ENCODE measurements at places on chromosomes 6 and 20.

GRCh38 chr6:81561071-81561564 is 191.4 kb downstream of the TENT5A start:
- no peak for DNase-seq
- H3K4me1 ChIP-seq: peaks cover 5% of the 10 kb centered on the region
- H3K4me3 ChIP-seq: no peak overlapping the region

GRCh38 chr6:119540417-119540816 is 190.9 kb upstream of the MAN1A1 start:
- H3K27ac ChIP-seq: no peak overlapping the region
- H3K4me1 ChIP-seq: no peaks in the 10 kb centered on the region
- no peaks in the 10 kb centered on the region for H3K36me3 ChIP-seq
- no peak for DNase-seq

DNA sequence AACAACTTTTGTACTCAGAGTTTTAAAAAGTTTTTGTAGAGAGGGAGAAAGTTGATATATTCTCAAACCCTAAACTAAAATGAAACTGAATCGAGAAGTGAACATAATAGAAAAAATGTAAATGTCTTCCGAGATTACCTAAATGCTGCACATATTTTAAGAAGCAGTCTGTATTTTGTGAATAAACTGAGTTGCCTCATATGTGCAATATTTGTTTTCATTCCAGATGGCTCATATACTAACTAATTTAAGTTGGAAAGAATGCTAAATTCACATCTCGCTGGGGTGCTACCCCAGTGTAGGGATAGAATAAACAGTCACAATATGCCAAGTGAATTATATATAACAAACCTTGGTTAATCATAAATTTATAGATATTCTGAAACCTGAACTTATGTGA is 285.9 kb upstream of the THEMIS start:
- H3K27me3 ChIP-seq: no peaks in the 10 kb centered on the region
- no peaks in the 10 kb centered on the region for H3K4me1 ChIP-seq
- H3K27ac ChIP-seq: no peak overlapping the region
- no peaks in the 10 kb centered on the region for H3K36me3 ChIP-seq
- no peak for DNase-seq

DNA sequence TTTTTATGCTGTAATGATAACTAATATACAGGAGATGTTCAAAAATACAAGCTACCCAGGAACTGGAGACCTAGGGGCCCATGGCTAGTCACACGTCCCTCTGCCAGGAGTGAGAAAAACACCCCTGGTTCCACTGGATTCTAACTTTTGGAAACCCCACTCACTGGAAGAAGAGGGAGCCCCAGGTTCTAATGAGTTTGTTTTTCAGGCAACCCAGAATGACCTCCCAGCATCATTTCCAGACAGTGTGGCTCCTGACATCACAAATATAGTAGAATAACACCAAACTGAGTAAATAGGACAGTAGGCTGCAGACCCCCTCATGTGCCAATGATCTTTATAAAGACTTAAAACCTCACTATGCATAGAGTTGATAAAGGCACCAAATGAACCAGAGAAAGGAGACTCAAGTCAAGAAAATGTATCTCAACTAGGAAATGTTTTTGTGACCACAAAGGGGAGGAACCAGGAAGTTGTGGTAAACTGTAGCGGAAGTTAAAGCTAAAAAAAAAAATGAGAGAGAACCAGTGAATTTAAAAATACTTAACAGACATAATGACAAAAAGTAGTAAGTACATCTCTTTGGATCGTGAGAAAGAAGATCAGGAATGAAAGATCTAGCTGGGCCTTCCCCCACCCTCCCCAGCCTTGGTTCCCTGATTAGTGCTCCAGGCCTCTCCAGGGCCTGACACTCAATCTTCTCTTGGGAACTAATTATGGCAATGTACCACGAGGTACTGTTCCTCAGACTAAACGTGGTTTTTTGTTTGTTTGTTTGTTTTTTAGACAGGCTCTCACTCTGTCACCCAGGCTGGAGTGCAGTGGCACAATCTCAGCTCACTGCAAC is 19.8 kb downstream of the HLA-E start:
- no peak overlapping the region for H3K4me3 ChIP-seq
- DNase-seq: no peak
- no peaks in the 10 kb centered on the region for H3K4me1 ChIP-seq
- no peaks in the 10 kb centered on the region for H3K36me3 ChIP-seq

GRCh38 chr6:57267586-57268293 is 45.6 kb upstream of the RAB23 start:
- H3K36me3 ChIP-seq: no peaks in the 10 kb centered on the region
- H3K4me3 ChIP-seq: no peak overlapping the region
- peak; percentile 8 for DNase-seq
- no peak overlapping the region for H3K27ac ChIP-seq

DNA sequence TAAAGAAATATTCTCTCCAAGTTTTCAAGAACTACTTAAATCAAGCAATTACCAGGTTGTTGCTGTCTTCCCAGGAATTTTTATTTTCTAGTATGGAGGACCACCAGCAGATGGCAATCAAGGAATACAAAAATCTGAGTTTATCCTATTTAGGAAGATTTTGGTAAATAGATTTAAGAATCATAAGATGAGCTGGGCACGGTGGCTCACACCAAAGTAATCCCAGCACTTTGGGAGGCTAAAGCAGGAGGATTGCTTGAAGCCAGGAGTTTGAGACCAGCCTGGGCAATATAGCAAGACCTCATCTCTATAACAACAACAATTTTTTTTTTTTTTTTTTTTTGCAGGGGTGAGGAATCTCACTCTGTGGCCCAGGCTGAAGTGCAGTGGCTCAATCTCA is 19.3 kb upstream of the SEC63 start:
- peak; percentile 10 for DNase-seq
- no peak overlapping the region for H3K27ac ChIP-seq
- peaks cover 8% of the 10 kb centered on the region for H3K4me1 ChIP-seq
- H3K36me3 ChIP-seq: no peaks in the 10 kb centered on the region
- H3K4me3 ChIP-seq: no peak overlapping the region

- H3K27me3 ChIP-seq: no peaks in the 10 kb centered on the region
- peaks cover 12% of the 10 kb centered on the region for H3K4me1 ChIP-seq
- H3K27ac ChIP-seq: no peak overlapping the region
- H3K4me3 ChIP-seq: no peak overlapping the region
- DNase-seq: no peak
- H3K36me3 ChIP-seq: no peaks in the 10 kb centered on the region
These were observed 22.2 kb upstream of the CCN5 start for GRCh38 chr20:44692932-44693480.

DNA sequence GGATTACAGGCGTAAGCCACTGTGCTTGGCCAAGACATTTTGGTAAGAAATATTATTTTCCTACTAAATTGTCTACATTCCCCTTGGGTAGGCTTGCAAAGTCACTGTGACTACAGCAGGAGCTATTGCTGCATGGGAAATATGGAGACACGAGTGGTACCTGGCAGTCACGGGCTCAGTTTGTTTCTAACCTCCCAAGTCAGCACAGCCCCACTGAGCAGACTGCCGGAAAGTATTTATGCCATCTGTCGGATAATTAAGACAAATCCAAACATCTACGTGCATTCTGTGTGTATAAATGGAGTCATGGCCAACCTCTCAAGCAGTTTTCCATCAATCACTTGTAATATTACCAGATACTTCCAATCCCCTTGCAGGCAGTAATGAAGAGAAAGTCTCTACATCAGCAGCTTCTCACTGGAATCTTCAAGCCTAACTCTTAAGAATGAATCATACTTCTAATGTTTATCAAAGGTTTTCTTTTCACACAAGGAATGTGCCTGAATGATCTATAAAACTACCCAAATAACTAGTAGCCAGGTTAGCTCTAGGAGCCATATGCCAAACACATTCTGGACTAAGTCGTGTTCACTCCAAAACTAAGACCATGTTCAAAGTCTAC is 20.1 kb downstream of the PSMB1 start:
- H3K27ac ChIP-seq: no peak overlapping the region
- H3K36me3 ChIP-seq: peaks cover 3% of the 10 kb centered on the region
- peaks cover 5% of the 10 kb centered on the region for H3K4me1 ChIP-seq
- H3K4me3 ChIP-seq: no peak overlapping the region
- no peak for DNase-seq

- H3K4me1 ChIP-seq: no peaks in the 10 kb centered on the region
- no peak overlapping the region for H3K4me3 ChIP-seq
- H3K36me3 ChIP-seq: peaks cover 4% of the 10 kb centered on the region
- peaks cover 25% of the 10 kb centered on the region for H3K27me3 ChIP-seq
These were observed 9.4 kb upstream of the PLAGL1 start for GRCh38 chr6:144017166-144018094.

- DNase-seq: no peak
- no peak overlapping the region for H3K4me3 ChIP-seq
- H3K4me1 ChIP-seq: peaks cover 3% of the 10 kb centered on the region
- no peak overlapping the region for H3K27ac ChIP-seq
- H3K36me3 ChIP-seq: peaks cover 30% of the 10 kb centered on the region
These were observed 413.3 kb downstream of the ESR1 start for GRCh38 chr6:152220786-152221185.

DNA sequence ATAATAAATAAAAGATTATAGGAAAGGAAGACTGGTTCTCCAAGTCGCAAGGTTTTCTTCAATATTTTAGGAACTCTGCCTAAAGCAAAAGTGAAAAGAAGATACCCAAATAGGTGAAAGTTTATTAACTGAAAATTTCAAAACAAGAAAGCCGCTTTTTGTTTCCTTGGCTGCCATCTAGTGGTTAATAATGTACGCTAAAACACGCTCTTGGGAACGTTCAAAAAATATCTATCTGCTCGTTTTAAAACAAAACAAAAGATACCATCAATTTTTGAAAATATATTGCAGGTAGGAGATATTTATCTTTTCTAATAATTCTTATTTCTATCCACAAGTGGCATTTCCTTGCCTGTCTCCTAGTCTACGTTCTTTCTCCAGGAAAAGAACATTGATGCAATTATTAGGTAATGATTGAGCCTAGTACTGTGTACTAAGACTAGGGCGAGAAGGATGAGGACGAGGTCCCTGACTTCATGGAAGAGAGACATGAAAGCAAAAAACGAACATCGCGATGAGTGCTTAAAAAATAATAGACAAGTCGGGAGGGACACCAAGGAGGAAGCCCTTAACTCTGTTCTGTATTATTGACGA is 97.2 kb downstream of the SPTLC3 start:
- H3K27ac ChIP-seq: no peak overlapping the region
- no peaks in the 10 kb centered on the region for H3K36me3 ChIP-seq
- no peak overlapping the region for H3K4me3 ChIP-seq
- no peak for DNase-seq
- H3K27me3 ChIP-seq: peaks cover 3% of the 10 kb centered on the region
- H3K4me1 ChIP-seq: peaks cover 22% of the 10 kb centered on the region

- no peak overlapping the region for H3K4me3 ChIP-seq
- DNase-seq: no peak
- peak overlapping the region; percentile 50 for H3K27ac ChIP-seq
- H3K36me3 ChIP-seq: peaks cover 4% of the 10 kb centered on the region
- H3K4me1 ChIP-seq: peaks cover 6% of the 10 kb centered on the region
- H3K27me3 ChIP-seq: no peaks in the 10 kb centered on the region
These were observed 106.5 kb downstream of the ATP9A start for GRCh38 chr20:51661609-51662178.

GRCh38 chr6:111242452-111242851 is 155.1 kb downstream of the SLC16A10 start:
- H3K4me3 ChIP-seq: no peak overlapping the region
- no peaks in the 10 kb centered on the region for H3K36me3 ChIP-seq
- H3K27ac ChIP-seq: no peak overlapping the region

DNA sequence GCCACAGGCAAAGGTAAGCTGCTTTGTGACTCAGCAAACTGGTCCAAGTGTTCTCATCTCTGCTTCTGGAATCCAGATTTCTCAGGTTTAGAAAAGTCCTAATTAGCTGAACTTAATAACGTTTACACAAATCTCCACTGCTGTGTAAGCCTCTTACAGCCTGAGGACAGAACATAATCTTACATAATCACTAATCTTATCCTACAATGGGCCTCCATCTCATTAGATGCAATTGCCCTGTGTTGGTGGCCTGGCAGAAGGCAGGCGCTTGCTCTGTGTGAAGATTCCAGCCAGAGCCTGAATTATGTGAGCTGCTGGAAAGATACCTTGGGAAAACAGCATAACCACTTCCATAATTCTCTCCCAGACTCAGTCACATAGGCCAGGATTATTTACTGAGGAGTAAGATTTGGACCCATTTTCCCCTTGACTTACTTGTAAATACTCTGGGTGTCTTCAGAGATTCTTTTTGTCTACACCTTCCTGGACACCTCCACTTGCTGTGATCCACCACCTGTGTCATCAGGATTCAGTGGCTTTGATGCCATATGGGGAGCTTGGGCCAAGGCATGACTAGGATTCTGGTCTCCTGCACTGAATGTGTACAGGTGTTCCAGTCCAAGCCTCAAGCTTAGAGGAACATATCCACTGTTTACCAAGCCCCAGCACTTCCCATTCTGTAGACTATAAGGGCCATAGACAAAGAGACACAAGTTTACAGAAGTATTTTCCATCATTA is 104.4 kb downstream of the C6orf118 start:
- H3K36me3 ChIP-seq: peaks cover 3% of the 10 kb centered on the region
- no peaks in the 10 kb centered on the region for H3K27me3 ChIP-seq
- DNase-seq: no peak
- H3K4me1 ChIP-seq: no peaks in the 10 kb centered on the region
- H3K27ac ChIP-seq: peak overlapping the region; percentile 74

DNA sequence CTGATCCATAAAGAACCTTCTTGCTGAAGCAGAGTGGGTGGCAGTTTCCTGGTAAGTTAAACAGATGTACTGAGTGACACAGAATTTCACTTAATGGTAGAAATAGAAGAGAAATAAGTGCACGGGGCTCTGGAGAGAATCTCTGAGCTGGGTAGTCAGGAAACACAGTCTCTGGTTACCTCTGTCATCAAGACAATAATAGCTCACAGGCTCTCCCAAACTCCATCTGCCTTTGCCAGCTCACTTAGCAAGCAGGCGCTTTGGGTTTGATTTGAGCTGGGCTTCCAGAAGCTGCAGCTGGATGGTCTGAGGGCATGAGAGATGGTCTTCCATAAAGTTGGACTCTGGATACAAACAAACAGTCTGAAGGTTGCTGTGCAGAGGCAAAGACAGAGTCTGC is 39.6 kb upstream of the PRSS35 start:
- H3K27me3 ChIP-seq: no peaks in the 10 kb centered on the region
- no peaks in the 10 kb centered on the region for H3K4me1 ChIP-seq
- DNase-seq: no peak
- no peak overlapping the region for H3K4me3 ChIP-seq
- no peaks in the 10 kb centered on the region for H3K36me3 ChIP-seq

- H3K4me3 ChIP-seq: no peak overlapping the region
- peaks cover 5% of the 10 kb centered on the region for H3K27me3 ChIP-seq
- H3K4me1 ChIP-seq: peaks cover 33% of the 10 kb centered on the region
These were observed 102.8 kb upstream of the PRSS16 start for GRCh38 chr6:27144740-27145079.

- no peak overlapping the region for H3K4me3 ChIP-seq
- H3K27me3 ChIP-seq: no peaks in the 10 kb centered on the region
These were observed 18.4 kb downstream of the BLTP3A start for GRCh38 chr6:34810017-34810882.

DNA sequence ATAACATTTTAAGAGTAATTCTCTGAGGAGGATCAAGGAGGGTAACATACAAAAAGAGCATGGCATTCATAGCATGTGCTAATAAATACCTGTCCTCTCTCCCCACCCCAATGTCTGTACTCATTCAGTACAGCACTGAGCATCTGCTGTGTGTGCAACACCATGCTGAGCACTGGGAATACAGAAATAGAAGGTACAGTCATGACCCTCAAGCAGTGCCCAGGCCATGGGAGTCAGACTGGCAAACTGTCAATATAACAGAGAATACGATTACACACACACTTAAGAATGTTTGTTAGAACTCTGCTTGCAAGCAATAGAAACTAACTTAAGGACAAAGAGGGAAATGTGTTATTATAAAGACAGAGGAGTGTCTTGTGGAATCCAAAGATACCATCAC is 24.7 kb upstream of the ZFAND3 start:
- peaks cover 16% of the 10 kb centered on the region for H3K4me1 ChIP-seq
- no peak overlapping the region for H3K4me3 ChIP-seq
- DNase-seq: no peak
- no peak overlapping the region for H3K27ac ChIP-seq
- no peaks in the 10 kb centered on the region for H3K27me3 ChIP-seq
